Caki2 (cell line): ENCODE measurements at places on chromosomes 1 and 21.
A peak's percentile ranks its signal among the peaks of the same experiment; 100 is the strongest.

- no peak for DNase-seq
These were observed 10.0 kb downstream of the PDPN start for GRCh38 chr1:13593511-13594131.

DNA sequence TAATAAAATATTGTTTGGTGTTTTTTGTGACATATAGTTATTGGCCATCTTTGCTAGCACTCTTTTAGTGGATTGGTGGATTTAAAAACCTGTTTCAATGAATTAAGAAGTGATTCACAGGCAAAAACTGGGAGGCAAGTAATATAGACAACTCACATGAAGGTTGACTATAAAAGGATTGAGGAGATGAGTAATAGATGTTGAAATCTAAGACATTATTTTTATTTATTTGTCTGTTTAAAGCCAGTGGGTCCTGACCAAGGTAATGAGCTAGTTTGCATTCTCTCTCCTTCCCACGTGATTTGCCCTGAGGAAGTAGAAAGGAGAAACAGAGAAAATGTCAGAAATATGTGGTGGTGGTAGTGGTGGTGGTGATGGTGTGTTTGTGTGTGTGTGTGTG lies 351.5 kb upstream of the ZP4 start:
- DNase-seq, result no peak

DNA sequence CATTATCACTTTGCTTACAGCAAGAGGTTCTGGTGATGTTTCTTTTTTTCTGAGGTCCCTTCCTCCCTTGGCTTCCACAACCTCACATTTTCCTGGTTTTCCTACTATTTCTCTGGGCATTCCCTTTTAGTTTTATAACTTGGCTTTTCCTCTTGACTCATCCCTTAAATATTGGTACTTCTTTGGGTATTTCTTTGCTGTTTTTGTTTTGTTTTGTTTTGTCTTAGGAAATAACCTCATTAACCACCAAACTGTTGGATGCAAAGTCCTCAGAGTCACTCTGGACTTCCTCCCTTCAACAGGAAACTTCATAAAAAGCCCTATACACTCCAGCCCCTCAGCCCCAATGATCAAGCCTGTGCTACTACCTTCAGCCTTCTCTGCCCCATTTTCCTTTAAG lies 211.1 kb downstream of the DUSP10 start:
- no peak for DNase-seq

DNA sequence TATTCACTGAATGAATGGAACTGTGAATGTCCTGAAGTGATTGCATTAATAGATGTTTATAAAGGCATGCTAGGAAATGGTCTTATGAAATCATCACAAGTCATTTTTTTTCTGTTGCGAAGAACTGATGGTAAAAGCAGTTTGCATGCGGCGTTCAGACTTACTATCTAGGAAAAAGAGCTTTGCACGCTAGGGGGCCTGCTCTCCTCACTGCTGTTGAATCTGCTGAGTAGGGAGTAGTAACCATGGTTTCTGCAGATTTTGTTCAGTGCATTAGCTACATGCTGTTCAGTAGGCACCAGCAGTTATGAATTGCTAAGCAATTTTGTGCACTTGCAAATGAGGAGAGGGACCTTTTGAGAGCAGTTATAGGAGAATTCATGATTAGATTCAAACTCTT lies 57.9 kb downstream of the CENPF start:
- DNase-seq, result no peak

DNA sequence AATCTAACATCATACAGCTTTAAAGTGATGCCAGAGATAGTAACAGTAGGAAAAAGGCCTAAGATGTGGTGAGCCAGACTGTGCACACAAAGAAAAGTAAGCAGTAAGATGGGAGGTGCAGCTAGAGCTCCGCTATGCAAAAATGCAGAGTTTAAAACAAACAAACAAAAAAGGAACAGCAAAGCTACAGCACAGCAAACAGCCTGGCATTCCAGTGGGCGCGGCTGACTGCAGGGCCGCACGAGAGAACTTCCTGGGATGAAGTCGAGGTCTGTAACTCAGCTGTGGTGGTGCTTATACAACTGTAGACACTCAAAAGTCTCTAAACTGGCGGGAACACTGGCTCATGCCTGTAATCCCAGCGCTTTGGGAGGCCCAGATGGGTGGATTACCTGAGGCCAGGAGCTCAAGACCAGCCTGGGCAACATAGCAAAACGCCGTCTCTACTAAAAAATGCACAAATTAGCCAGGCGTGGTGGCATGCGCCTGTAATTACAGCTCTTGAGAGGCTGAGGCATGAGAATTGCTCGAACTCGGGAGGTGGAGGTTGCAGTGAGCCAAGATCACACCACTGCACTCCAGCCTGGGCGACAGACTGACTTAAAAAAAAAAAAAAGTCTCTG lies 30.1 kb downstream of the PRDM15 start:
- DNase-seq, result no peak

GRCh38 chr1:165303386-165303785 lies 53.1 kb downstream of the LMX1A start:
- DNase-seq, result no peak

GRCh38 chr1:228986093-228986904 lies 251.0 kb downstream of the RHOU start:
- no peak for DNase-seq

GRCh38 chr21:46477765-46478164 lies 19.1 kb downstream of the DIP2A start:
- DNase-seq, result no peak

DNA sequence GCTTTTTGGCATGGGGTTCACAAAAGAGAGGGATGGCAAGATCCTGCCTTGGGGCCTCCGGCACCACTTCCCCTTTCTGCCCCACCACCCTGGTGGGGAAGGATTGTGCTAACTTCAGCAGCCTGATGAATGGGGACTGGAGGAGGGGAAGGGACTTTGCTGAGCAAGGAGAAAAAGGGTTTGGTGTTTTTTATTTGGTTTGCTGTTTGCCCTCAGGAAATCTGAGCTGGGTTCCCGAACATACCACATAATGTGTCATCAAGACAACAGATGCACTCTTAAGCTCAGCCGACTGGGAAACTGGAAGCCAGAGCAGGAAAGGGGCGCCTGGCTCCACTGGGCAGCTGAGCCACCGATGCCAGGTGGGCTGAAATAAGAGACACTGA lies 19.8 kb downstream of the OLFML2B start:
- DNase-seq, result peak; percentile 16

DNA sequence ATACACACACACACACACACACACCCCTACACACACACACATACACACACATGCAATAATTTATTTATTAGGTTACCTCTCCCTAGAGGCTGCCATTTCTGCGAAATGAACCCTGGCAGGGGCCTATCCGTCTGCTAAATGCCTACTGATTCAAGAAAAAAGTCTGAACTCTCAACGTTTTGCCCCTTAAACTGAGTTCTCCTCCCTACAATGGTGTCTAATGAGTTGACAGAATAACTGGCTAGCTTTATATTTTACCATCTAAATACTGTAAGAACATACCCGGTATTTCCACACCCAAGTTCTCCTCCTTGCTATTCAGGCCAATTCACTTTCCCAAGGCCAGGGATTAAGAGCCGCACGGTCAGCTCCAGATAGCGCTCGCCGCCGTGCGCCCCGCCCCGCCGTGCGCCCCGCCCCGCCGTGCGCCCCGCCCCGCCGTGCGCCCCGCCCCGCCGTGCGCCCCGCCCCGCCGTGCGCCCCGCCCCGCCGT lies 339 bp upstream of the RNPC3 start:
- peak; percentile 37 for DNase-seq

DNA sequence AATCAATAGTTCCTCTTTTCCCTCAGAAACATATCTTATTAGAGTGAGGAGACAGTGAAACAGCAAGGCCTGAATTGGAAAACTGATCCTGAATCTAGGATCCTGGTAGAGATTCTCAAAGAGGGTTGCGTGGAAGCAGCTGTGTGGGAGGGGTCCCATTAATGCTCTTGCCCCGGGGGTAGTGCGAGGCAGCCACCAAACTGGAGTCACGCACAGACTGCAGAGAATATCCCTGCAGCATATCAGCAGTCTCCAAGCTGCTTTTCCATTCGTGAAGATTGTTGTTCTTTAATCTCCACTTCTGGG lies 150.1 kb downstream of the DISC1 start:
- DNase-seq, result no peak

DNA sequence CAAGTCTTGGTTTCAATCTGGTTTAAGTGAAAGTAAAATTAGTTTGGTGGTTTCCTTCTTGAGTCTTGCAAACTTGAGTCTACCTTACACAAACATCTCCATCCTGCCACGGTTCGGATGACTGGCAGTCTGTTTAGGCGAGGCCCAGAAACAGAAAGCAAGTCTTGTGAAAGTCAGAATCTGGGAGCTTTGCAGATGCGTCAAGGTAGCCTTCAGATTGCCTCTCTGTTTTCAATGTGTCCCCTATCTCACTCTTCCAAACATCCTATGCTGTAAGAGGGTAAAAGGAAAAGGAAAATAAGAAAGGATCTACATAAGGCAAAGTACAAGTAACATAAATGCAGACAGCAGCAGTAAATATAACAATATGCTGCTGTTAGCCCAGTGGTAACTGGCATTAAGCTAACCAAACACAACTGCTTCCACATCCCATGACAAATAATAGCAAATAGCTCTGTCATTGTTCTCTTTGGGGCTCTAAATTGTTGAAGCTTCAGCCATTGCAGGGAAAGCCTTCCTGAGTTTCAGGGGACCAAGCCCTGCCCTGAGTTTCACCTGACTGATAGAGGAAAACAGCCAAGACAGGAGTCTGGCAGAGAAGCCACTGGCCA lies 26.2 kb upstream of the C1orf105 start:
- DNase-seq, result peak; percentile 12

DNA sequence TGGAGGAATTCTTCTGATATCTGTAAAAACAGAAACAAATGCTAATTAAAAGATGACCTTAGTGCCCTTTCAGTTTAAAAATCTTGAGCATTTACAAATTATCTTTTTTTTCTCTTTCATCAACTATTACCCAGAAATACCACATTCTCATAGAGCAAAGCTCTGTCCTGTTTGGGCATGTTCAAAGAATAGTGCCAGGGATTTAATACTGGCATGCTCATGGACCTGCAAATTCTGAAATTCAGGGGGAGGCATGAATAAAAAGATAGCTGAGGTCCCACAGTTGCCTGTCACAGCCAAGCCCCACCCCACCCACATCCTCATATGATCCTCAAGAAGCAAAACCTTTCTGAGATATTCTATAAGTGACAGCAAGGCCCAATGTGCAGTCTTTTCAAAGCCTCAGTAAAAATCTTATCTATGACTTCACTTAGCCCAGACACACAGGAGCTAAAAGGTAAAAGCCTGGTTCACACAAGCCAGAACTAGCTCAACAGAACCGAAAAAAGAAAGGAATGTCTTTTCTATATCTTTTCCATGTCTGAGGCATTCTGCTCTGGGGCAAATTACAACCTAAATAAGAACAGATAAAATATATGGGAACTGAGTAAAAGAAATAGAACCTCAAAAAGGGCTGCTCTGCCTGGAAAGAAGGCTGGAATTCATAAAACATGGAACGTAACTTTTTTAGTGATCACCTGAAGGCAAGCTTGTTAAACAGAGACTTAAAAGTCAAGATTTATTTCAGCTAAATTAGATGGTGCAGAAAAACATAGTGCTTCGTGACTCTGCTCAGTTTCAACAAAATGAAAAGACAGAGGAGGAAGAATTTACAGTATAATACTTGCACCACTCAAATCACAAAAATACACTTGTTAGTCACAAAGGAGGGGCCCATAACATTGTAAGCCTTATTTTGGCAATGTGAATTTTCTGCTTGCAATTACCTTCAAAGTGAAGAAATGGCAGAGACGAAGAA lies 11.0 kb downstream of the WLS start:
- DNase-seq, result no peak

DNA sequence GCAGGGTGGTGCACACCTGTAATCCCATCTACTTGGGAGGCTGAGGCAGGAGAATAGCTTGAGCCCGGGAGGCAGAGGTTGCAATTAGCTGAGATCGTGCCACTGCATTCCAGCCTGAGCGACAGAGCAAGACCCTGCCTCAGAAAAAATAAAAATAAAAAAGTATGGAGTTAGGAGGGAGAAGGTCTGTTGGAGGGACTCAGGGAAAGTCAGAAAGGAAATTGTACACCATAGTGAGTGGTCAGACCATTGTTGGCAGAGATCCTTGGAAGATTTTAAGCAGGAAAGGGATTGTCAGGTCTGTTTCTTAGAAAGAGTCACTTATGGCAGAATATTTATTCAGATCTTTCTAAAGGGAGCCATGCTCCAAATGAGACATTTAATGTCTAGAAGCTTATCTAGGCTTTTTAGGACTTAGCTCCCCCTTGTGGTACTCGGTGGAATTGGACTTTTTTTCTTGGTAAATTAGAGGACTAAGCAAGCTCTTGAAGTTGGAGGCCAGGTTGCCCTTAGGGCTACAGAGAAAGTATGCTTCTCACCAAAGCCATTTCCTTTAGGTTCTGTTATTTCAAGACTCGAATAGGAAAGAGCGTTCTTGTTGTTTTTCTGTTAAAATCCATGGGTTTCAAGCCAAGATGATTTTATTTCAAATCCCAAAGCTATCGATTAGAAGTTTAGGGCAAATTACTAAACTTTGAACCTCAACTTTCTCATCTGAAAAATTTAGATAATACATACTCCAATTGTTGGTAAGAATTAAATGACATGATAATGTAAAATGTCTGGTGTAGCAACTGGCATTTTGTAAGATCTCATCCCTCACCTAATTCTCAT lies 16.5 kb downstream of the MIA3 start:
- peak; percentile 61 for DNase-seq
